Cortex of kidney (tissue), 1 donor: ENCODE measurements at places on chromosomes 2 and 18.

- no peak for DNase-seq
Observed at GRCh38 chr18:56377231-56377630, 261.2 kb downstream of the TXNL1 start.

DNA sequence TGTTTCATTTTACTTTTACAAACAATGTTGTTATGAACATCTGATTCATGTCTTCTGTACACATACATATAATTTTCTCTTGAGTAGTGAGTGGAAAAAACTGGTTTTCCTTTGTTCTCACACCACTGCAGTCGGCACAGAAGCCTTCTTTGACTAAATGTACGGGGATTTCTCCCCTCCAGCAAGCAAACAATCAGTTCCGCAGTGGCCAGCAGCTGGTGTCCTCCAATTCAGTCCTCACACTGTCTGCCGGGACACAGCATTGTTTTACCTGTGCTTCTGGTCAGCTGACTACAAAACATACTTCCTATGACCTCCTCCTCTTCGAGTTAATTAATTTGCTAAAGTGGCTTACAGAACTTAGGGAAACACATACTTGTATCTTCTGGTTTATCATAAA lies 202.8 kb downstream of the WDR7 start:
- DNase-seq: no peak

DNA sequence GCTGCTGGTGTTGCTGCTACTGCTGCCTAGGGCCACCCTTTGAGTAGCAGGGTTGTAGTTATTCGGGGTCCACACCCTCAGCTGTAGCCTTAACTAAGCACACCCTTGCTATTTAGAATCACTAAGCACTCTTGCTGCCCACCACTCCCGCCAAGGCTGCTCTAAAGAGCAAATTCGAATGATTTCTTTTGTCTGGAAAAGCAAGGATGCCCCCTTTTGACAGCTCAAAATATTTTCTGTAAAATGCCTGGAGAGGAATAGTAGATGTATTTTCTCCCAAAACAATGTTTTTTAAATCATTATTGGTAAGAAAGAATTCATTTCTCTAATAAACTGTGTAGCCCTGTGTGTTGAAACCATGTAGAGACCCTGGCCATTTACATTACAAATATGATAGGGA lies 80.8 kb upstream of the PAPOLG start:
- DNase-seq: no peak

DNA sequence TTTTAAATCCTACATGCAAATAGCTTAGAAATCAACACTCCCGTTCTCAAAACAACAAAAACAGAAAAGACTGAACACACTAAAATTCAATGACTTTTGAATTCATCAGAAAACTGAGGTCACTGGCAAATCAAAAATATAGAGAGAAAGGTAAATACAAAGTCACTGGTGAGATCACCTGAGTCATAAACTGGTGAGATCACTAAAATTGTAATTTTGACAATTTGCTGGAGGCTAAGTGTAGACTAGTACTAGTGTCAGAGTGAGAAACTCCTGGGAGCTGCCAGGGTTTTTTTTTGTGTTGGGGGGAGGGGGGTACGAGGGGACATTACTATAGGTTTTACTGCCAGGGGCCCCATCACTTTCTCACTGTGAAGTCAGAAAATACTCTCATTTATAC lies 1876.0 kb upstream of the CELF4 start:
- no peak for DNase-seq

DNA sequence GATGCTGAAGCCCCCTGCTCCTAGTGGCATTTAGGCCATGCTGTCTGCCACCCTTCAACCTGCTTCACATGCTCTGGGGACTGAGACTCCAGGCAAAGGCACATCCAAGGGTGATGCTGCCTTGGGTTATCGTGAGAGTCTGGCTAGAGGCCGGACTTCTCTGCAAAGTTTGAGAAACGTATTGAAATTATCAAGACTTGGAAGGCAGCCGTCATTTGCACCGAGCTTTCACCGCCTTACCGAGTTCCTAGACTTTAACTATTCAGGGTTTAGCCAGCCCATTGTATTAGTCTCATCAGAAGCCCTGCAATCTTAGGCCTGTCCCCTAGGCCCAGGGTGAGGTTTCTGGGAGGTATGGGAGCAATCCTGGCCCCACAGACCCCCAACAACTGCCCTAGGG lies 34.0 kb downstream of the RDH14 start:
- DNase-seq: no peak

- DNase-seq: no peak
Observed at GRCh38 chr2:37421686-37422085, 77.3 kb downstream of the QPCT start.

DNA sequence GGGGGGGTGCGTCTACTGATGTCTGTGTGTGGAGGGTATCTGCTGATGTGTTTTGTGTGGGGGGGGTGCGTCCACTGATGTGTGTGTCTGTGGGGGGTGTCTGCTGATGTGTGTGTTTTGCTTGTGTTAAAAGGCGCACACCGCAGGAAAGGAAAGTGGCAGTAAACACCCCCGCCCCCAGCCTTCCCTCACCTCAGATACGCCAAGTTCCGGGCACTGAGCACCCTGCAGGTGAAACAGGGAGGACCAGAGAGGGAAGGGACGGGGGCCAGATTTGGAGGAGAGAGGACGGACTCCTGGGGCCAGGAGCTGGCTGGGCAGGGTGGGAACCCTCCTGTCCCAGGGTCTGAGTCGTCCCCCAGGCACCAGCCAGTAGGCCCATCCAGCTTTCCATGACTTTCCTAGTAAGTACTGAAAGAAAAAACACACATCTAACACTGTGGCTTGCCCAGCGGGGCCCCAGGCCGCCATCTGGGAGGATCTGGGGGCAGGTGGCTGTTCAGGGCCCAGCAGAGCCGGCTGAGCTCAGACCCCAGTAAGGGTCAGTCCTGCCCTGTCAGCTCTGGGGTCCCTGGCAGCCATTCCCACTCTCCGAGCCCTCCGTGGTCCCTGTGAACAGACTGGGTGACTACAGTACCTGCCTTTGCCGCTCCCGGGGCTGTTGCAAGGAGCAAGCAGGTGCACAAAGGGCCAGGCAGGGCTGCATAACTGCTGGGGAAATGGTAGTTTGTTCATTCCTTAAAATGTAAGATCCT lies 126.9 kb downstream of the NFATC1 start:
- DNase-seq: no peak

- DNase-seq: no peak
Observed at GRCh38 chr2:99507937-99508818, 18.4 kb upstream of the REV1 start.

DNA sequence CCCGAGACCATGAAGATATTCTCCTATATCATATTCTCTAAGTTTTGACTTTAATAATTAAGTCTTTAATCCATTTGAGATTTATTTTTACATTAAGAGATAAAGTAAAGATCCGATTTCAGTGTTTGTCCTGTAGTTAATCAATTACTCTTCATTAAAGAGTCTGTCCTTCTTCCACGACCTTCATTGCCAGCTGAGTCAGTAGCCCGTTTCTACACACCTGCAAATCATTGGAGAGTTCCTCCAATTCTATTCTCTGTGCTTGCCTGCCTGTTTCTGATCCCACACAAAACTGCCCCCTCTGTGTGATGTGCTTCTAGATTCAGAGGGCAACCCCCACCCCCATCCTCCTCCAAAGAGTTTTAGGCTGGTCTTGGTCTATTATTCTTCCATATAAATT lies 119.2 kb downstream of the KCNF1 start:
- DNase-seq: no peak

GRCh38 chr2:209395229-209395628 lies 28.6 kb upstream of the MAP2 start:
- no peak for DNase-seq

GRCh38 chr18:48813833-48814489 lies 136.8 kb downstream of the SMAD7 start:
- DNase-seq: no peak

DNA sequence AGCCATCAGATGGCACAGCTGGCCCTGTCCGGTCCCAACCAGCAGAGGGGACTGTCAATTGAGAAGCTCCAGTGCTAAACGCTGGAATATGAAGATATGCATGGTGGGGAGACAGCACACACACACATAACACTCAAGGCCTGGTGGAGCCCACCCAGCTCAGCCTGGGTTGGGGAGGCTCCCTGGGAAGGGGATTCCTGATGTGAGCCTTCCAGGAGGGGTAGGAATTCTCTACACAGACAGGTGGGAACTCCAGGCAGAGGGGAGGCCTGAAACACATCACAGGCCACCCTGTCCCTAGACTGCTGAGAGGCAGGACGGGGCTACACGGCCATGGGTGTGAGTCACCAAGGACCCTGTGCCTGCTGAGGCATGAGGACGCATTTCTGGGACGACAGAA lies 49.4 kb upstream of the SH3RF3 start:
- no peak for DNase-seq

GRCh38 chr2:69238449-69239031 lies 148.5 kb downstream of the GFPT1 start:
- DNase-seq: no peak

- no peak for DNase-seq
Observed at GRCh38 chr2:120625865-120626560, 109.7 kb upstream of the GLI2 start.

DNA sequence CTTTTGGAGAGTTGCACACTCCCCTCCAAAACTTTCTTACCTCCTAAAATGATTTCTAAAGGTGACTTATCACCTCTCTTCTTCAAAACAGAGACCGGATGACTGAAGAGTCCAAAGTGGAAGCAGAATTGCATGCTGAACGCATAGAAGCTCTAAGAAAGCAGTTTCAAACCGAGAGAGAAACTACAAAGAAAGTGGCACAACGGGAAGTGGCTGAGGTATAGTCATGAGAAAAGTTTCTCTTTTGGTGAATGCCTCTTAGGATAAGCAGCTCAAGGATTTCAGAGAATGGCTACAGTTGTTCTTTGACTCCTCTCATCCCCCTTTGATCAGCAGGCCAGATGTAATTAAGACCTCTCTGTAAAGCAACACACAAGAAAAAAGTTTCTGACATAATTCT lies 73.6 kb downstream of the GTF3C3 start:
- DNase-seq: no peak

DNA sequence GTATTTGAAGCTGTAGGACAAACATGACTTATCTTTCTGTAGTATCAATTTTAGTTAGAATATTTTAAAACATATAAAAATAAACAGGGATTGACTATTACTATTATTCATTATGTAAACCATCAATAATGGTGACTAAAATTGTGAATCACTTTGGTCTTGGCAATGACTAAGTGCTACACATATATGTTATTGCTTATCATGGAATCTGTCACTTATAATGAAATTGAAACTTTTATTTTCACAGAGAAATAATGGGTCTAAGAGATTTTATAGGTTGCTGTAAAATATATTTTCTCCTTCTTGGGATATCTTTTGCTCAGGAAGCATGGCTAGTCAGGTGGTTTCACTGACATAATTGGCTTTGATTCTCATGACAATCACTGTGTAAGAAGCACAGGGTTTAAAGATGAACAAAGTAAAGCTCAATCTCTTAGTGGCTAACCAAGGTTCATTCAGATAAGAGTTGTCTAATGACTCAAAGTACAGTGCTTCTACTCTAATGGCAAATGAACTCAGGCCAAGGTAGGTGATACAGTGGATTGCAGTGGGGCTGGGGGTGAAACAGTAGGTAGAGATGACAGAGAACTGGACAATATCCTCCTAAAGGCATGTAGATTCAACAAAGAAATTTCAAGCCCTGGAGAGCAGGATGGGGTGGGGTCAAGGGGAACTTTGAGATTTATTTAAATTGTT lies 98.6 kb upstream of the FANCL start:
- DNase-seq: no peak

- DNase-seq: no peak
Observed at GRCh38 chr2:85485815-85486214, 53.2 kb upstream of the MAT2A start.
